ENCODE measurements at places on chromosomes 4 and X.

DNA sequence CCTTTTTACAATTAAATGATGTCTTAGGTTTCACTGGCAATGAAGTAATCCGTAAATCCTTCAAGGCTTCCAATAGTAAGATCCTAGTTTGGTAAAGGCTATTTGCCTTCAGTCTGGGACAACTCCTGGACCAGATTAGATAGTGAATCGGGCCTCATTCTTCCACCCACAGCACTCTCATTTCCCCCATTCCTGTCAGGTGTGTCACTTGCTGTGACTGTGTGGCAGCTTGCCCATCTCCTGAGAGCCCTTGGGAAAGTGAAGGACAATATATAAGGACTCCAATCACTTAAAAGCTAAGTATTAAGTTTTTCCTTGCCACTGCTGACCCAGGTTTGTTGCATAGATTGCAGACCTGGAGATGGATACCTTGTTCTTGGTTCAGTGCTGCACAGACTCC lies 3.3 kb upstream of the GASK1B start:
- no peak for DNase-seq

DNA sequence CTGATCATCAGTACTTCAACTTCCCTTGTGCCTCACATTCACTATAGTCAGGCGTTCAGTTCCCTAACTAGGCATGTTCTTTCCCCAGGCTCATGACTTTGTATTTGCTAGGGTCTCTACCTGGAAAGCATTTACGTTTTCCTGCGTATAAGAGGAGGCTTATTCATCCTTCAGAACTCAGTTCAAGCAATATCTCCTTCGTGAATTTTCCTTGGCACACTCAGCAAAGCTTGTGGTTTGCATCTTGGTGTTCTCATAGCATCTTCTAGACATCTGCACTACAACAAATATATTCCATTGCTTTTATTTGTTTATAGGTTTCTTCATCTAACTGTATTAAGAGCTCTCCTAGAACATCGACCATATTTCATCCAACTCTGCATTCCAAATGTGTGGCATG lies 2.6 kb downstream of the CXCL6 start:
- no peak for DNase-seq

GRCh38 chr4:732911-733630 lies 27.4 kb downstream of the PCGF3 start:
- no peak for DNase-seq

- no peak for DNase-seq
These were observed 47.8 kb upstream of the CRMP1 start for GRCh38 chr4:5940470-5941203.

Measured in NCI-H1436 (cell line).